ENCODE measurements at places on chromosomes 7 and 10.

GRCh38 chr10:80519936-80520650, 17.6 kb upstream of the SH2D4B start:
- DNase-seq: no peak

- DNase-seq: no peak
Observed at GRCh38 chr10:1698185-1698584, 39.1 kb downstream of the ADARB2 start.

DNA sequence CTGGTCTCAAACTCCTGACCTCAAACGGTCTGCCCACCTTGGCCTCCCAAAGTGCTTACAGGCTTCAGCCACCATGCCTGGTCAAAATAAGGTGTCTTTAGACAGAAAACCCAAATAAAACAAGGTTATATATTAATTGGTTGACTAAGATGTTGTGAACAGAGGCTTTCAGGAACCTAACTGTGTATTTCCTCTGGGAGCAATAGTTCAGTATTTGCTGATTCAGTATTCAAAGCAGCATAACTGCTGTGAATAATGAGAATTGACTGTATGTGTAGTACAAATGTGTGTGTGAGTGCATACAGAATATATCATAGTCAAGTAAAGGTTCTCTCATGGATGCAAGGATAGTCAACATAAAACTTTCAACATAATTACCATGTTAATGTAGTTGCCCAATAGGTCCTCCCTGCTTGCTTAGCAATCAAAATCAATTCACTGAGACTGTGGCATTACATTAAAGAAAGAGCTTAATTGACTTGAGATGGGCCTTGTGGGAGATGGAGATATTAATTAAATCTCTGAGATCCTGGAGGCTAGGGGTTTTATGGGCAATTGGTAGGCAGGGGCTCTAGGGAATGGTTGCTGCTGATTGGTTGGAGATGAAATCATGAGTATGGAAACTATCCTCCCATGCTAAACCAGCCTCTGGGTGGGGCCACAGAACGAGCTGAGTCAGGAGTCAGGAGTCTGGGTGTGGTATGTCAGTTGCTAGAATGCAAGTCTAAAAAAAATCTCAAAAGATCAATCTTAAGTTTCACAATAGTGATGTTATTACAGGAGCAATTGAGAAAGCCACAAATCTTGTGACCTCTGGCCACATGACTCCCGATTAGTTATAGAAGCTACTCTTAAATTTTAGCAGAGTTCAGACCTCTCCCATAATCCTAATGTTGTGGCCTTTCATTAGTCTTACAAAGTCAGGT, 162.7 kb downstream of the AKR1D1 start:
- no peak for DNase-seq

DNA sequence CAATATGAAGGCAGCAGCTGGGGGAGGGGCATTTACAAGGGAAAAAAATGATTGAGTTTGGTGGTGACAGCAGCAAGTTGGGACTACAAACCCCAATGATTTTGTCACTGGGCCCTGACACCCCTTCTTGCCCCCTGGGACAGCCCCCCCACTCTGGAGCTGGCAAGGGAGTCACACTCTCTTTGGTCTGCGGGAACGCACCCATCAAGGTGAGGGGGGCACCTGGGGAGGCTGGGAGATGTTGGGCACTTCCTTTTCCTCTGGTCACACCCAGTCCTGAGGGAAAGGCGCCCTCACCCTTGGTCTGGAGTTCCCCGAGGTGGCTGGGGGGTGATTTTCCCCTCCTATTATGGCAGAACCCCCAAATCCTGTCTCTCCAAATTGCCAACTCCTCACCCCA, 24.4 kb downstream of the EPHB4 start:
- no peak for DNase-seq

- DNase-seq: no peak
Observed at GRCh38 chr10:119670717-119671116, 19.5 kb downstream of the BAG3 start.

DNA sequence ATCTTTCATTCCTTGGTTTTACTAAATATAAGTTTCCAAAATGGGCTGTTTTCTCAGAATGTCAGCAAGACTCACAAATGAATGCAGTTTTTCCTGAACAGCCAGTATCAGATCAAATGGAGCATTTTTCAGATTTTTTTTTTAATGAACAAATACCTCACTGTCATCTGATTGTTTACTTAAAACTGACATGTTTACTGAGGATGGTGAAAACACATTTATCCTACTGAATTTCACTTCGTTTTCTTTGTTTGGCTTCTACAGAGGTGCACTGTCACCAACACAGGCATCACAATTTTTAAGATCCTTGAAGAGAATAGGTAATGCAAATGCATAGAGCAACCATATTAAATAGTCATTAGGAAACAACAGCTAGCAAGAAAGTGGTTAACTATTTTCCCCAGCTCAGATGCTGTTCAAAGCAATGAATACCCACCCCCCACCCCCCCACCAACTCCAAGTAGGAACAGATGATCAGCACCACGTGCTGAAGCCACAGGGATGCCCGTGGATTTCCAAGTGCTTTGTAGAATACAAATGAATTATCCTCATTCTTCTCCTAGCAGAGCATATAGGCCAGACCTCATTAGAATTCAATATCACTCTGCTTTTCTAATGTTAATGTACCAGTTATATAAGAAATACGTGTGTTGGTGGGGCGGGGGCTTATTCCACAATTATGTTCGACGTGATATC, 205.9 kb downstream of the SKAP2 start:
- DNase-seq: no peak

DNA sequence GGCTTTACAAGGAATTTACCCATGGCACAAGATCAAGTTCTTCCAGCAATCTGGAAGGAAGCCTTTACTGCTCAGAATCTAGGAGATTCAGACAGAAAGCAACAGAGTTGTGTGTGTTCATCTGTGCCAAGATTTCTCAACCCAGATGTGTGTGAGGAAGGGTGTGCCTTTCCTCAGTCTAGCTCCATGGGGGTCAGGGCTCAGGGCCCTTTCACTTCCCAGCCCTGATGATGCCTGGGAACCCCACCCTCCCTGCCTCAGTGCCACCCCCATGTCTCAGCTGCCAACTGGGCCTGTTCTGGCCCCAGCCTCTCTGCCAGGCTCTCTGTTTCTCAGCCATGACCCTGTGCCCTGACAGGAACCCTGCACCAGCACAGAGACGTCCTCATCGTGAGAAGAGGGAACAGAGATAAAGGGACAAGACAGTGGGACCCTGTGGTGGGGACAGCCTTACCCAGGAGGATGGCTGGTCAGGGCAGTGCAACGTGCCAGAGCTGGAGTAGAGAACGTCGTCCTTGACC, 102.0 kb downstream of the VIPR2 start:
- no peak for DNase-seq

- DNase-seq: no peak
Observed at GRCh38 chr7:121337398-121337797, 8.6 kb downstream of the WNT16 start.
